ENCODE measurements at places on chromosomes 16 and 17.

DNA sequence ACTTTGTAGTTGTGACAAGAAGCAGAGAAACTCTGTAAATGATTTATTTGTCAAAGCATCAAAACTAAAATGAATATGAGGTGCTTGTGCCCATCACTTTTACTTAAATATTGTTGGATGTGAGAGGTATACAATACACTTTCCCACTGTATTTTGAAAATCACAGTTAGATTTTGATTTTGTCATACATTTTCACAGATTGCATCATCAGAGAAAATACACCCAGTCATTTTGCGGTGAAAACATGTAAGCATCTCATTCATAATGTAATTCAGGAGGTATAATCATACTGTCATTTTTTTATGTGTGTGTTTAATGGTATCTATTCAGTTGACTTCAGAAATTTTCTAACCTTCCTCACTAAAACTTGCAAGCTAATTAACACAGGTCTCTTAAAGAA lies 11.3 kb downstream of the ZNF207 start:
- ATAC-seq, result no peak

DNA sequence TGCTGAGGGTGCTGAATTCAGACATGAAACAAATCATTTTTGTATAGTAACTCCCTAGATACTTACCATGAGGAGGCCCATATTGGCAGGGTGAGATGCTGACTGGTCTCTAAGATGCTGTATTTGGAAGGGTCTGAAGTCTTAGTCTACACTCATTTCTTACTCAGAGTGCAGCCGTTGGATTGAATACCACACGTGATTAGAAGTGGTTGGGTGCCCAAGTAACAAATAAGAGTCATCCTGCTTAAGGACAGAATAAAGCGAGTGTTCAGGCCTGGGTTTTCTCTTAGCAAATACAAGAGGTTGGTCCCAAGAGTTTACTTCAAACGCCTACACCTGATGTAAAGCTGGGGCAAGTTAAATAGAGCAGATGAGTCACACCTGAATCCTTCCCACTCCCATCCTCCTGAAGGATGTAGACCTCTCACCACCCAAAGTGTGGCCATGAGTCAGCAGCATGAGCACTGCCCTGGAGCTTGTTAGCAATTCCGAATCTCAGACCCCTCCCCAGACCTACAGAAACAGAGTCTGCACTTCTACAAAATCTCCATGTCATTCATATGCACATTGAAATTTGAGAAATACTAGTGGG lies 284.6 kb upstream of the CDH5 start:
- ATAC-seq, result no peak

- no peak for ATAC-seq
These were observed 2.6 kb downstream of the ATP2C2 start for GRCh38 chr16:84370723-84371552.

GRCh38 chr17:34974794-34975785 lies 5.2 kb upstream of the LIG3 start:
- ATAC-seq, result peak; percentile 73

DNA sequence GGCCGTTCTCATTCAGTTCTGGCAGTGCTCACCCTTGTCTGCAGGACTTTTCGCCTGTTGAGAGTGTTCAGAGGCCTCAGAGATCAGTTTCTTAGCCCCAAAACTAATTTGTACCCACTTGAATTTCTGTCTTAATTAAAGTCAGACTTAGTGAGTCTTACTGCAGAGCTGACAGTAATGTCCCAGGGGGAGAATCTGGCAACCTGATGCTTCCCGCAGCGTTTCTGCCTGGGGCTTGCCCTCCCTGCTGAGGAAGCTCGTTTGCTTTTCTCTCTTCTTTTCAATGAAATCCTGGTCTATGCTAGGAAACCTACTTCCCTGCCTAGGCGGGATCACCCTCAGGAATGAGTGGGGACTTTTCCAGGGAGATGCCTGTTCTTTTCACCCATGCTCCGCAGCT lies 25.3 kb downstream of the DBNDD1 start:
- ATAC-seq, result no peak

DNA sequence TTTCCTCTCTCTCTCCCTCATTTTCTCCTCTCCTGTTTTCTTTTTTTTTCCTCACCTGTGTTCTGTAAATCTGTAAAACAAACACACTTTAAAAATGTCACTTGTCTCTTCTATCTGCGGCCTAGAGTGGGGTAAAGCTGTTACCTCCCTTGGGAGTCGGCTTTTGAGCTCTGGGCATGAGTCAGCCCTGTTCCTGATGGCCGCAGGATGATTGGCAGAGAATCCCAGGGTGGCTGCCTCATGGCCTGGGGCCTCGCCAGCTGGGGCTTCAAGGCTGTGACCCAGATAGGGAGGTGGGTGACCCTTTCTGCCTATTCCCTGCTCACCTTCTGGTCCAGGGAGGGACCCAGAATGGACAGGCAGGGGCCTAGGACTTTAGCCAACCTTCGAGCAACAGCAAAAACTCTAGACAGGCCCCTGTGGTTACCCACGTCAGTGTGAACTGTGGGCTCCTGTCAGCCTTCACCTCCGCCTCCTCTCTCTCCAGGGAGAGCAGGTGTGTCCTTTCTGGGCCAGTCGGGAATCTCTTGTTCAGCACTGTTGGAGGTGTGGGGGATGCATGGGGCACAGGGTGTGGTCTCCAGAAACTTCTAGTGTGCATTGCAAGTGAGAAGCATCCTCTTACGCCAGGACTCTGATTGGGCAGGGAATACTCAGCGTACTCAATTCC lies 87.4 kb downstream of the RAP1GAP2 start:
- ATAC-seq, result no peak

DNA sequence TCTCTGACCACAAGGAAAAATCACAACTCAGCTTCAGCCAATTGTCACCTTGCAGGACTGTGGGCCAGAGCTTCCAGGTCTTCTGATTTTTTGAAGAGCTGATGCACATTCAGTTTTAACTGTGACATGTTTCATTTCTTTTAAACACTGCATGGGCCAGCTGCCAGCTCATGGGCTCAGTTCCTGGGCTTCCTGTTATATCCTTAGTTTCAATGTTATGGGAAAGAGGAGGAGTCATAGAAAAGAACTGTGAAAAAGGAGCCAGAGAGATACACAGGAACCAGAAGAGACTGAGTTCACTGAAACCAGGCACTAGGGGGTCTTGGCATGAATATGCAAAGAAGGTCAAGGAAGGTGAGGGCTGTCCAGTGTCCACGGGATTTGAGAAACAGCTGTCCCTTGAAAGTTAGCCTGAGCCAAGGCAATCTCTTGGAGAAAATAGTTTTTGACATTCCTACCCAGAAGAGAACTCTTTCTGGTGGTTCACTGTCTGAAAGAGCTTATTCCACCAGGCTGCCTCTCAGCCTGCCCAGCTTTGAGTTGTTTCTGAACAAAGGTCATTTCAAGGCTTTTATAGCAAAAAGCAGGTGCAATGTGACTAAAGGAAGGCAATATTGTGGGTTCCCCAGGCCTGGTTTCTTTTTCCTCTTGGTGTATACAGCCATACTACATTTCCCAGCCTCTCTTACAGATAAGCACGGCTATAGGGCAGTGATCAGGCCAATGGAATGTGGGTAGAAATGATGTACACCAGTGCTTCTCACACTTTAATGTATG lies 10.5 kb downstream of the PDILT start:
- no peak for ATAC-seq

- ATAC-seq, result peak; percentile 74
These were observed 15.2 kb upstream of the HERPUD1 start for GRCh38 chr16:56916571-56917403.

GRCh38 chr16:49338611-49339265 lies 34.9 kb upstream of the C16orf78 start:
- ATAC-seq, result no peak

All from activated CD4-positive, CD25-positive, alpha-beta regulatory T cell treated with anti-CD3 and anti-CD28 coated beads, Interleukin-2, amount 50 U/mL, for 24 hours (primary cell).